ENCODE measurements at places on chromosomes 7 and 10.

- DNase-seq = no peak
Measured at GRCh38 chr10:110034596-110034995, 26.8 kb downstream of the ADD3 start.

GRCh38 chr10:3409928-3410327 is 237.3 kb upstream of the PITRM1 start:
- no peak for DNase-seq

DNA sequence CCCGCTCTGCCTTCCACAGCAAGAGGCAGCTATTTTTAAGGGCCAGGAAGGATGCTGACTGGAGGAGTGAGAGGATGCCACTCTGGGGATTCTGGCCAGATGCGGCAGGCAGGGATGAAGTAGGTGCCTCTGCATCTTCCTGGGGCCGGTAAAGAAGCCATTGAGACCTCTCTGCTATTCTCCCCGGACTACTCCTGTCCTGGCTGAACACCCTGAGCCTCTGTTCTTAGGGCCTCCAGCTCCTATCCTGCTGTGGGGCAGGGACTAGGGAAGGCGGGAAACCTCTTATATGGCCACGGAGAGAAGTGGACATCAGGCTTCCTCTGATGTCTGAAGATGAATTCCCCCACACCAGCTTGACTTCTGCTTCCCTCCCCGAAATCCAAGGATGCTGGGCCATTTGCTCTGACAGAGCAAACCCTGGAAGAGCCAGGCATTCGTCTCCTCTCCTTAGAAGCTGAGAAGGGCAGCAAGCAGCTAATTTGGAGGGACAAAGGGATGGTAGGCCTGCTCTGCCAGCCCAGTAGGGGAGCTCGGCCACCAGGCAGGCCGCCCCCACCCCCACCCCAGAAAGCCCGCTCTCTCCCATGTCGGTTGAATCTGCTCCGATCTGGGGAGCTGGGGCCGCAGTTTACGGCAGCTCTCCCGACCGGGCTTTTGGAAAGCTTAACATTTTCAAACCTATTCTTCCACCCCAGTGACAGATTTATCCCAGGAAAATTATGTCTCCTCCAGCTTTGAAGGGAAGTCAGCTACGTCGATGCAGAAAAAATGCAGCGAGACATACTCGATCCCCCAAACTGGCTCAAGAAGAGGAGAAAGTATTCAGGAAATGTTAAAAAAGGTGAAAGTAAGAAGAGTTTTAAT is 2.8 kb downstream of the FGF8 start:
- DNase-seq = no peak

GRCh38 chr10:99365736-99366135 is 36.6 kb downstream of the CNNM1 start:
- no peak for DNase-seq

- DNase-seq = no peak
Measured at GRCh38 chr10:47406548-47406869, 22.4 kb upstream of the ZNF488 start.

DNA sequence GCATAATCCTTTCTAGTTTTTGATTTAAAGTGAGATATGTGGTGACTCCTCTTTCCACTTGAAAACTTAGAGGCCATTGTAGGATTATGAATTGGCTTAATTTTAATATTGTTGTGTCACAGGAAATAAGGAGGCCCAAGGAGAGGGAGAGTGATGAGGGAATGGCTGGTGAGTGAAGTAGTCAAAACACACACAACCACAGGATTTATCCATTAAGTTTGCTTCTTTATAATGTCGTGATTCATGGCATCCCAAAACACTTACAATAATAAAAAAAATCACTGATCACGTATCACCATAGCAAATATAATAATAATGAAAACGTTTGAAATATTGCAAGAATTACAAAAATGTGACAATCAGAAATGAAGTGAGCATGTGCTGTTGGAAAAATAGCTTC is 1215.5 kb upstream of the LRRTM3 start:
- DNase-seq = no peak

GRCh38 chr7:148277042-148277660 is 313.4 kb upstream of the C7orf33 start:
- no peak for DNase-seq

DNA sequence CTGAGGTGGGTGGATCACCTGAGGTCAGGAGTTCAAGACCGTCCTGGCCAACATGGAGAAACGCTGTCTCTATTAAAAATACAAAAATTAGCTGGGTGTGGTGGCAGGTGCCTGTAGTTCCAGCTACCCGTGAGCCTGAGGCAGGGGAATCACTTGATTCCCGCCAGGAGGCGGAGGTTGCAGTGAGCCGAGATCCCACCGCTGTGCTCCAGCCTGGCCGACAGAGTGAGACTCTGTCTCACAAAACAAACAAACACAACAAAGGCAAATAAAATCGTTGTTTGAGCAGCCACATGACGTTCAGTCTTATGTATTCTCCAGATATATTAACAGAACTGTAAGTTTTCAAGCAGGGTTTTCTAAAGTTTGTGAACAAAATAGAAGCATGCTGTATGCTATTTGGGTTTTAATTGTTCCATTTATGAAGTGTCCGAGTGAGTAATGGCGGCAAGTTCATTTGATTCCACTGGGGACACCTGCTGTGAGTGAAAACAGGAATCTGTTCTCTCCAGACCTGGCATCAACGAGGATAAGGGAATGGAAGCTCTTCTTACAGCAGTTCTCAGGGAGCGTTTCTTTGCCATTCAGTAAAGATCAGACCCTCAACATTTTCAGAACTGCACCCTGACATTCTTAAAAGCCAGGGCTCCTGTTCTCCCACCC is 122.5 kb upstream of the PITRM1 start:
- DNase-seq = no peak

DNA sequence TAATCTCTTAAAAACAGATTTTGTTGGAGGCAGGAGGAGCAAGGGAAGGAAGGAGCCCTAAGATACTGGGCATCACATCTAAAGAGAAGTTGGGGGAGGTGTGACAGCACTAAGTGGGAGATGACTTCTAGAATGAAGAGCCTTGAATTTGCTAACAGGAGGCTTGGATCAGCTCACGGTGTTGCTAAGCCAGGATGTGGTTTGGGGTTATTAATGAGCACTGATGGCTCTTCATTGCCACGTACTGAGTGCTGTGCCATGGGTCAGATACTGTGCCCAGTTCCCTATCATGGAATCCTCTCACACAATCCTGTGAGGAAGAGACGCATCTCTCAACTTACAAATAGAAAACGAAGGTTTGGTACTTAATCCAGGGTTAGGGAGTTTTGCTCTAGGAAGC is 78.5 kb downstream of the C7orf25 start:
- no peak for DNase-seq
